Activated effector memory CD4-positive, alpha-beta T cell treated with Interleukin-2 at 50 U/mL for 16 hours (primary cell): ENCODE measurements at places on chromosomes 5 and 9.

DNA sequence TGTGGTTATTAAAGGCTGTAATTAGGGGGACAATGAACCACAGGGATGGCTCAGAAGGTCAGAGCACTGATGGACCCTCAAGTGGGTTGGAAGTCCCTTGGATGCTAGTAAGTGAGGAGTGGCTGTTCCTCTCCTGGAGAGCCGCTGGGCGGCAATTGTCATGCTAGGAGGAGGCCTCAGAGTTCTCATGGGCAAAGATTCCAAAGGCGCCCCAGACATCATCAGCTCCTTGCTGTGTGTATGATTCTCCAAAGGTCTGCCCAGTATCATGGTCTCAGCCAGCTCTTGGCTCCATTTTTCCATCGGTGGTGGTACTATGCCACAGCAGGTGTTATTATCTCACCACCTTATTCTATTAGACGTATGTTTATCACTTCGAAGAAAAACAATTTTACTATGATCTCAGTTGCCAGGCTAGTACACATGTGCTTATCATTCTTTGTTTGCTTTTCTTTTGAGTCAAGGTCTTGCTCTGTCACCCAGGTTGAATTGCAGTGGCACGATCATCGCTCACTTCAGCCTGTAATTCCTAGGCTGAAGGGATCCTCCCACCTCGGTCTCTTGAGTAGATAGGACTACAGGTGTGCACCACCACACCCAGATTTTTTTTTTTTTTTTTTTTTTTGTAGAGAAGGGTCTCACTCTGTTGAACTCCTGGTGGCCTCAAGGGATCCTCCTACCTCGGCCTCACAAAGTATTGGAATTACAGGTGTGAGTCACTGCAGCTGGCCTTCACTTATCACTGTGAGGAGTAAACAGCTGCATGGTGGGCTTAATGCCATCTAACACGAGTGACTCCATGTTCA is 46.8 kb downstream of the EXOSC2 start:
- no peak for DNase-seq

DNA sequence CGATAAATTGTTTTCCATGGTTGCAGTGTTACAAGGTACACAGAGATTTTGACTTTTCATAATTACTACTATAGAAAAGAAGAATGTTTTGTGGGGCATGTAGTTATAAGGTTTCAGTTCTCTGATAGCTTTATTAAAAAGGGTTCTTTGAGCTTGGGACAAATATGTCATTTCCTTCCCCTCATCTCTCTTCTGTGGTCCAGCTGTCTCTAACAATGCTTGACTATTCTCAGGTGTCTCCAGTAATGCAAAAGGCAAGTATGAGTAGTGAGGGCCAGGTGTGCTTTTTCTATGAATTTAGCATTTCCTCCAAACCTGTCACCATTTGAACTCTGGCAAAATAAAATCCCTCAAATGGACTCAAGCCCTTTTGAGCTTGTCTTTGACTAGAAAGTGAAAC is 84.3 kb downstream of the SLF1 start:
- no peak for DNase-seq

GRCh38 chr5:153835891-153836515 is 202.7 kb downstream of the FAM114A2 start:
- DNase-seq = no peak

- no peak for DNase-seq
These were observed 458.5 kb upstream of the KLF4 start for GRCh38 chr9:107948086-107948485.

DNA sequence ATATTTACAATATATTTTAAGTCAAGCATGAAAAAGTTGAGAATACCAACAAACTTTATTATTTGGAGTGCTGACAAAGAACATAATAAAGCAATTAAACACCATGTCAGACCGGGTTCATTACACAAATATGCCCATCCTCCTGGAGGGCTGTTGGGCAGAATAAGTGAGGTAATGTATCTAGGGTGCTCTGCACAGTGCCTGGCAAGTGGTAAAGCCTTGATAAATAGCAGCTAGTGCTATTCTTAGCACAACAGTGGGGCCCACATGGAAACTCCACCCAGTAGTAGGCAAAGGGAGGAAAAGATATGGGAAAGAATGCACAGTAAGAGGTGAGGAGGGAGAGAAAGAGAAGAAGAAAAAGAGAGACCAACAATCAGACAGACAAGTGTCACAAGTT is 97.7 kb downstream of the SLC1A3 start:
- no peak for DNase-seq

GRCh38 chr9:2936221-2936620 is 92.3 kb upstream of the PUM3 start:
- DNase-seq = no peak

DNA sequence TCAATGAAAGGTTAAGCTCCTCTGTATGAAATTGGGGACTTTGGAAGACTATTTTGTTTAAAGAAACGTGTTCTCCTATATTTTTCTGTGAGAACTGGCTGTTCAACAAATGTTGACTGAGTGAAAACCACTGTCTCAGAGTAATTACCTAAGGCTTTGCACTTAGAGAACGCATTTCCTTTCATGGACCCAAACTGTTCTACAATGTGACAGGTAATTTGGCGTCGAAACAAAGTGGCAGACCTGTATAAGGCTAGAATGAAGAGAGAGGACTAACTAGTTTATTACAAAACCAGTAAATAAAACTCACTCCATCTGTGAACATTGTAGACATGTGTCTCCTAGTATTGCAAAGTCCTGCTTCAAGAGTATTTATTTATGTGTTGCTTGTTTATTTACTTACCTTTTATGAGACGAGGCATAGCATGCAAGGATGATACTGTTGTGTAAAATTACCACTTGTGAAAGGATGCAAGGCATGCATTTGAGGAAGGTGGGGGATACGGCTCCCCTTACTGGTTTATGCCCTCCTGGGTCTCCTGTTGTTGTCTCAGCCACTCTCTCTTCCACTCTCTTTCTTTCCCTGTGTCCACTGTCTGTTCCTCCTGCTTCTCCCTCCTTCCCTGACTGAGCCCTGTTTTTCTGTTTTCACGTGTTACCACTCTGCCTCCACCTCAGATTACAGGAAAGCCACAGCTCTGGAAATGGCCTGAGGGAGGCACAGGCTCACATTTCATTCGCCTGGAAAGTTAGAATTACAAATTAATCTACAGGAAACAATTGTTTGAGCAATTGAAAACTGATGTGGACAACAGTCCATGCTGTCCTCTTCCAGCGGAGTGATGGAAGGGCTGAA is 444.0 kb upstream of the ZNF608 start:
- DNase-seq = no peak

DNA sequence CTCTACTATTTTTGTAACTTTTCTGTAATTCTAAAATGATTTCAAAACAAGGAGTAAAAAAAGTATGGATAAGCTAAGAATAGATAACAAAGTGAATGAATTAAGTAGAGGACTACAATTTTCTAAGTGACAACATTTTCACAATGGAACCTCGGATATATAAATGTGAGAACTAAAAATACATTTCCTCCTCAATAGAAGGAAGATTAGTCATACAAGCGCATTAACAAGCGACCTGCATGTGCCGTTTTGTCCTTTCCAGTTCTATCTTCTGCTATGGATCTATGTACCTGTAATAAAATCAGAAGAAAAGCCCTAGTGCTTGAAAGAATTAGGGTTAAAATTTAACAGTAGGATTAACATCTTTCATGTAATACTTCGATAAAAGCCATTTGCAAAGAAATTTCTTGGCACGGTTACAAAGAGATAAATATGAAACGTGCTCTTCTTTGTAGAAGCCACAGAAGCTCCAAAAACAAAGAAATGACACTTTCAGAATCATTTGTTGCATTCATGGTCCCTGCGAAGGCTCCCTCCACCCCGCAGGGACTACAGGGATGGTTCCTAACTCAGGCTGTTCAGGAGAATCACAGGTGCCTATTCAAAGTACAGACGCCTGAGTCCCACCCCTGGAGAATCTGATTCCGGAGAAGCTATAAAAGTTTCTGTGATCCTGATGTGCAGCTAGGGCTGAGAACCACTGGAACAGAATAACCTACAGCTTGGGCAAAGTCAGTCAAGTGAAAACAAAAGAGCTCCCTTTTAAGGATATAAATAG is 216.6 kb upstream of the EFNA5 start:
- no peak for DNase-seq

DNA sequence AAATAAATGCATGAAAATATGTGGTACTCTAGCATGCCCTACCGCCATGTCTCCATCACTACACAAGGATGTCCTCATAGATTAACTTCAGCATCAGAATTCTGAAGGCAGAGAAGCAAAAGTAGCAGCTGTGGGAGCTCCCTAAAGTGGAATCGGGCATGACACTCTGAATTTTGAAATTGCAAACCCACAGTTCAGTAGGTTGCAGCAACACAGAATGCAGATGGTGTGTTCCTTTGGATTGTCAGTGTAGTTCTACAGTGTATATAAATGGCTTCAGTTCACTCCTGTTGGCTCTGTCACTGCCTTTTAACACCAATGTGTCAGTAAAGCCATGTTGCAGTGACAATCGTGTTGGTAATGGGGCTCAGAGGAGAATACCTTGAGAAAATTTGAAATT is 973.6 kb upstream of the WWC1 start:
- DNase-seq = no peak

DNA sequence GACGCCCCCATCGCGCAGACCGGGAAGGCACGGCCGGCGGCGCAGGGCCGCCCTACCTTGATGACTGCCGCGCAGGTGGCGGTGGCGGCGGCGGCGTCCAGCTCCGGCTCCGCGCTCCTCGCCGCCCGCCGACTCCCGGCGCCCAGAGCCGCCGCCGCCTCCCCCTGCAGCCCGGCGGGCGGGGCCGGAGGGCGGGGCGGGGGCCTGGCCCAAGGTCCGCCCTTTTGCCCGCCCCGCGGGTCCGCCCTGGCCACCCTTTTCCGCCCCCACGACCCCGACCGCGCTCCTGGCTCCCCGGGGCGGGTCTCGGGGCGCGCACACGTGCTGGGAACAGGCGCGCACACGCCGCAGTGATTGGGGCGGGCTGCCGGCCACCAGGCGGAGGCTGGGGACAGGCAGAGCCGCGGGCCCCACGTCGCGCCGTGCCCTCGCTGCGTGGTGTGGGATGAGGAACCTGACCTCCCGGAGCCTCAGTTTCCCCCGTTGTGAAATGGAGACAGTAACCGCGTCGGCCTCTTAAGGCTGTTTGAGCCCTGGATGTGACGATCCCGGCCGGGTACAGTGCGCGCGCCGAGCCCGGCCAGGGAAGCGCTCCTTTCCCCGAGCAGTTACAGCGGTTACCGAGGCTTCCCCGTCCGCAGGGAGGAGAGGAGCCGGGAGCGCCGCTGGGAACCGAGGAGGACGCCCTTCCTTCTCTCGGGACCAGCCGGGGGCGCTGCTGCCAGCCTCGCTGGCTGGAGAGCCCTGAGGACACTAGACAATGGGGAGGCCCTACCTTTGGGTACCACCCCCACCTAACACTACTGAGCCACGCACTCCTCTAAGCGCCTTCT is at the start of gene CORO2A:
Gene CORO2A, minus strand, starts transcription at position 135 of the 833 bp plus-strand sequence. CDS start 34,977 bp downstream, outside the sequence.
- peak; percentile 56 for DNase-seq
